A673 (cell line): ENCODE measurements at places on chromosomes 7 and 10.

DNA sequence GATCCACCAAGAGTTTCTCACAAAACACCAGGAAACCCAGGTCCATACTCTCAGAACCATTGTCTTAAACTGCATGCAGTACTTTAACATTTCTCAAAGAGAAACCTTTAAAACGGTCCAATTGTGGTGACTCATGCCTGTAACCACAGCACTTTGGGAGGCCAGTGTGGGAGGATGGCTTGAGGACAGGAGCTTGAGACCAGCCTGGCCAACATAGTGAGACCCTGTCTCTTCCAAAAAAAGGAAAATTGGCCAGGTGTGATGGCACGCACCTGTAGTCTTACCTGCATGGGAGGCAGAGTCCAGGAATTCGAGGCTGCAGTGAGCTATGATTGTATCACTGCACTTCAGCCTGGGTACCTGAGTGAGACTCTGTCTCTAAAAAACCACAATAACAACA, 97.5 kb upstream of the OIT3 start:
- DNase-seq, result no peak

GRCh38 chr10:59880971-59881510, 25.3 kb downstream of the CCDC6 start:
- no peak for DNase-seq

- DNase-seq, result no peak
These were observed 159.1 kb downstream of the CCDC71L start for GRCh38 chr7:106501605-106502580.

- no peak for DNase-seq
These were observed 44.8 kb downstream of the CHST15 start for GRCh38 chr10:124048371-124049290.

- peak; percentile 39 for DNase-seq
These were observed 220.3 kb downstream of the PHTF2 start for GRCh38 chr7:78018641-78019446.

- DNase-seq, result peak; percentile 9
These were observed 136.0 kb downstream of the KIF20B start for GRCh38 chr10:89837165-89838043.

GRCh38 chr7:27619492-27619891, 43.2 kb downstream of the HIBADH start:
- no peak for DNase-seq

GRCh38 chr10:3806603-3807002, 21.6 kb upstream of the KLF6 start:
- no peak for DNase-seq
